ENCODE measurements at places on chromosomes 3 and 15.
A peak's percentile ranks its signal among the peaks of the same experiment; 100 is the strongest.

GRCh38 chr3:41129731-41130130 is 69.6 kb upstream of the CTNNB1 start:
- no peak for DNase-seq

DNA sequence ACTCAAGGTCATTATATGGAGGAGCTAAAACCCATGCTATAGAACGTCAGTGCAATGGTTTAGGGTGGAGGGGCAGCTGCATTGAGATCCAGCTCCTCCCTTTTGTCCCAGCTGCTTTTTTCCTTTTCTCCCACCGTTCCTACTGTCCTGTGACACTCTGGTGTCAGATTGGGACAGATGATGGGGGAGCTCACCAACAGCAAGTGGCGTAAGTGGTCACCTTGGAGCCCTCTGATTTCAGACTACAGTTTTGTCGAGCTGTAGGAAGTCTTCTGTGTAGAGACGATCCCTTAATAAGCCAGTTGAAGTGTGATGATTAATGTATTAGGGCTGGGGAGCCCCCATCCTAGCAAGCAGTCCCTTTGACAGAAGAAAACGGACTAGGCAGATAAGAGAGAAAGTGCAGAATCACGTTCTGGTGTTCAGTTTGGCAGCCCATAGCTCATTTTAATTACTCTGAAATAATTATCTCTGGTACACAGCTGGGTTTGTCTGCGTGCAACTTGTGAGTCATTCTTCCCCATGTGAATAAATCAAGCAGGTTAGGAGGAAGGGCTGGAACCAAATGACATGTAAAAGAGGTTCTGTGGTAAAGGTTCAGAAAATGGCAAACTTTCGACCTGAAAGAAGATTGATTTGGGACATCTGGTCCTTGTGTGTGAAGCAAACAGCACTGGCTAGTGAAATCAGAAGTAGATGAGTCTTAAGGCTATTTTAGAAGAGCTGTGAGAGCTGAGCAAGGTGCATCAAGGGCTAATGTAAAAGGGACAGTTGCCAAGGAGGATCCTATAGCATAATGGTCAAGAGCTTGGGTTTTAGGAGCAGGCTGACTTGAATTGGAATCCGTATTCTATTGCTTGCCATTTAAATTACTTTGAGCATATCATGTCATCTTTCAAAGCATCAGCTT is 241.4 kb downstream of the EDEM1 start:
- no peak for DNase-seq

DNA sequence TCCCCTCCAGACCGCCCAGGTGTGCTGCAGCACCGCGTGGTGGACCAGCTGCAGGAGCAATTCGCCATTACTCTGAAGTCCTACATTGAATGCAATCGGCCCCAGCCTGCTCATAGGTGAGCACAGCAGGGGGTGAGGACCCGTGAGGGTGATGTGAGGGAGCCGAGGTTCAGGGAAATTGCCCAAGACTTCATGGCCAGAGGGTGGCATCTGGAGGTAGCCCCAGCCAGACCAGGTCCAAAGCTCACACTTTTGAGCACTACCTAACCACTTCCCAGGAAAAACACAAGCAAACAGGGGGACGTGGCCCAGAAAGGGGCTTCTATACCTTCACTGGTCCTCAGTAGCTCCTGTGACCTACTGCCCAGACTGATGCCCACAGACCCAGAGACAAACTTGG is 33.8 kb downstream of the NR1I2 start:
- DNase-seq, result no peak

GRCh38 chr3:170483485-170484262 is 65.0 kb downstream of the CLDN11 start:
- DNase-seq, result no peak

DNA sequence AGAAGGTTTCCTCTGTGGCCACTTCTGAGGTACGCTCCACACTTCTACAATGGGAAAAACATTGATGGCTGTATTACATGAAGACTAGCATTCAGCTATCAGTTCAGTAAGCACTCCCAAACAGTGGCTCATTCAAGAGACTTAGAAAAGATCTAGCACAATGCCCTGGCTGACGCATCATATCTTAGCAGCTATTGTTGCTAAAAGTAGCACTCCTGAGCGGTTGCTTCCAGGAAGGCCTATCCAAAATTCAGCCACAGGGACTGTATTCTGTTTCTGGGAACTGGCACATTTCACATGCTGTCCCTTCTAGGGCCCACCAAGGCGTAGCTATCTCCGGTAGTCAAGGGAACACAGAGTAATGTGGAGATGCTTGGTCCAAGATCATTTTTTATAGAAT is 21.2 kb upstream of the SPRED1 start:
- no peak for DNase-seq

DNA sequence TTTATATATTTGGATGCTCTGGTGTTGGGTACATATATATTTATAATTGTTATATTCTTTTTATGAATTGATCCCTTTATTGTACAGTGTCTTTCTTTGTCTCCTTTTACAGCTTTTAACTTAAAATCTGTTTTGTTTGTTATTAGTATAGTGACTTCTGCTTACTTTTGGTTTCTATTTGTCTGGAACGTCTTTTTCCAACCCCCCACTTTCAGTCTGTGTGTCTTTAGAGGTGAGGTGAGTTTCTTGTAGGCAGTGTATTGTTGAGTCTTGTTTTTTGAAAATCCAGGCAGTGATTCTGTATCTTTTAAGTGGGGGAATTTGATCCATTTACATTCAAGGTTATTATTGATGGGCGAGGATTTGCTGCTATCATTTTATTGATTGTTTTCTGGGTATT is 62.0 kb downstream of the AP4E1 start:
- no peak for DNase-seq

GRCh38 chr15:29670998-29671981 is 151.0 kb downstream of the TJP1 start:
- no peak for DNase-seq

GRCh38 chr3:32557640-32558352 is 12.9 kb downstream of the DYNC1LI1 start:
- no peak for DNase-seq

GRCh38 chr3:170768334-170768801 is 101.6 kb downstream of the RPL22L1 start:
- DNase-seq, result no peak

DNA sequence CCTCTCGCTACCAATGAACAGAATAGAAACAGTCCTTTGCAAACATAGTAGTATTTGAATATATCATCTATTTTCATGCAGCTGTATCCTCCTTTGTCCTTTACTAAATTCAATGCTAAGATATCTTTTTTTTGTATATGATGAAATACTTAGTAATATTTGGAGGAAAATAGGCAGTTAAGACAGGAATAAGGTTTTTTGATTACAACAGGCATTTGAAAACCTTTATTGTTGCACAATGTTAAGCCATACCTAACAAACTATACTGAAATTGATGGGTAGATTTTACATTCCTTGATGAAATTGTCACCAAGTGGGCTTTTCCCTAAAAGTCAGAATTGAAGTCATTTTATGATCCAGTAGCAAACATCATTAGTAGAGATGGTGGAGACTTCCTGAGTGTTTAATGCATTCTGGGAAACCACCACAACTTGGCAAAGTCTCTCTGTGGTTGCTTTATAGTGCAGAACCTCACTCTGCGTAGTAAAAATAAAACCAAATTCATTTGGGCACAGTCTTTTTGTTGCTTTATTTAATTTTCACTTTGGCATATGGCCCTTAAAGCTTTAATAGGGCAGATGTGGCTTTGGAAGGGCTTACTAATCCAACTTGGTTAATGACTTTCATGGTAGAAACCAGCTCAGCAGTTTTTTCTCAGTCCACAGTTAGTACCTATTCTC is 216.0 kb downstream of the DIPK2A start:
- DNase-seq, result no peak

DNA sequence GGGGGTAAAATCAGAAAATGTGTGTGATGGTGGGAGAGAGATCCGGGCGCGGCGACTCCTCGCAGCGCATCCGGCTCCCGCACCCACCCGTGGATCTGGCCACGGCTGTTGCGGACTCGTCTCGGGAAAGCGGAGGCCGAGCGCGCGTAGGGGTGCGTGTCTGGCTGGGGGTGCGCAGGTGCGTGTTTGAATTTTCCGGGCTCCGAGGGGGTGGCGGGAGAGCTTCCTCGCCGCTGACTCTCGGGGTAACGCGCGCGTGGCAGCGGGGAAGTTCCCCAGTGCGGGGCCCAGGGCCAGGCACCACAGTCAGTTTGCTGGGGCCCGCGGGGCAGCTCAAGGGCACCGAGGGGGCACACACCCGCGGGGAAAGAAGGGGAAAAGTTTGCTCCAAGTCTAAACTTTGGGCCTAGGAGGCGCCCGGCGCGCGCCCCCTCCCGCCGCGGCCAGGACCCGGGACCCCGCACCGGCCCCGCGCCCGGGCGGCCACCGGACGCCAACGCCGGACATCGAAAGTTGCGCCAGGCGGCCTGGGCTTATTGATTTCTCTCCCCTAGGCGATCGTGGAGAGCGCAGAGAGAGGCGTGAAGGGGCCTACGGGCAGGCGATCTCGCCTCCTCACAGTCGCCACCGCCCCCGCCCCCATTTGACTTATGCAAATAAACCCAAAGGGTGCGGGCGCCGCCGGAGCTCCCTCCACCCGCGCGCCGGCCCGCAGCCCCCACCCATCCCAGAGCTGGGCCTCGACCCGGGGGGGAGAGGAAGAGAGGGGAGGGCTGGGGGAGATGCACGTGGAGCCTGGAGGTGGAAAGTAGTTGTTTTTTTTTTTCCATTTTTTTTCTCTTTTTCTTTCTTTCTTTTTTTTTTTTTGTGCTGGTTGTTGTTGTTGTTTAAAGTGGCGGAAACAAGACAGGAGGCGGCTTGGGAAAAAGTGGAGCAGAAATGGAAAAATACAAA is 639 bp downstream of the FOXP1 start:
- peak; percentile 35 for DNase-seq

DNA sequence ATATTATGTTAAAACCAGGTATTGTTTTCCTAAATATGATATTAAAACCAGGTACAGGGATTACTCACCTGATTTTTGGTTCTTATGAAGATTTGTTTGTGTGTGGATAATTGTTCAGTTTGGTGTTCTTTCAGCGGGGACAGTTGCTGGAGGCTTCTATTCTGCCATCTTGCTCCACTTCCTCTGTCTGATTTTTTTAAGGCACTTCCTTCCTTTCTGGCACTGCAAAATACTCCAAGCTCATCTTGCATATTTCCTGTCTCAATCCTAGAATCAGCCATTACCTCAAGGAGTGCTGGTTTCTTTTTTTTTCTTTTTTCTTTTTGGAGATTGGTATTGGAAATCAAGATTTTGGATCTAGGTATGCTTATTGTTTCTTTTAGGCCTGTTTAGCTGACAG is 229.9 kb downstream of the SV2B start:
- DNase-seq, result no peak

DNA sequence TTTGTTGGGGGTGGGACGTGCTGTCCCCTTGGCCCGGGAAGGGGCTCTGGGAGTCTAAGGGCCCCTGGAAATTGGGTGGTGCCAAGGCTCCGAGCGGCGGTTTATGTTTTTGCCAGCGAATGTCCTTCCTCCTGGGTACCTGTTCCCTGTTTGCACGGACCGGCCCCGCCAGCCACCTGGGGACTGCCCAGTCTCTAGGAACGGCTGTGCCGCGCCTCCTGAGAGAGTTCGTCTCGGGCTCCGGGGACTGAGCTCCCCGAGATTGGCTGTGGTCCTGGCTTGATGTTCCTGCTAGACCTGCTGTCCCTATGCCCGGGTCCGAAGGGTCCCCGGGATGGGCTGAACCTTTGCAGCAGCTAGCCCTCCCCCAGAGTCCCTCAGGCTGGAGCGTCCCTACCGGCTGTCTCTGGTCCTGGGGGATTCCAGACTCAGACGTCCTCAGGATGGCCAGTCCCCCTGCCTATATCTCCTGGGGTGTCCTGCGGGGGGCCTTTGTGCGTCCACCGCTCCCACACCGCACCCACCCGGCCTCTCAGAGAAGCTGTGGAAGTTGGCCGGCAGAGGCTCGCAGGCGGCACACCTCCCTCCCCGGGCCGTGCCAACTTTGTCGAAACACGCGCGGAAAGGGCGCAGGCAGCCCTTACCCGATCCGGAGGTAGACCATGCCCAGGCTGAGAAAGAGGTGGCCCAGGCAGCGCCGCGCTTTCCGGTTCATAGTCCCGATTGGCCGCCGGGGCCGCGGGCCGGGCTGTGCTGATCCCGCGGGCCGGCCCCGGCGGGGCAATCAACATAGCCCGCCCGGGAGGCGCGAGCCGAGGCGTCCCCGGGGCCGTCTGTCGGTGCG is 547 bp downstream of the WNT7A start:
- no peak for DNase-seq

DNA sequence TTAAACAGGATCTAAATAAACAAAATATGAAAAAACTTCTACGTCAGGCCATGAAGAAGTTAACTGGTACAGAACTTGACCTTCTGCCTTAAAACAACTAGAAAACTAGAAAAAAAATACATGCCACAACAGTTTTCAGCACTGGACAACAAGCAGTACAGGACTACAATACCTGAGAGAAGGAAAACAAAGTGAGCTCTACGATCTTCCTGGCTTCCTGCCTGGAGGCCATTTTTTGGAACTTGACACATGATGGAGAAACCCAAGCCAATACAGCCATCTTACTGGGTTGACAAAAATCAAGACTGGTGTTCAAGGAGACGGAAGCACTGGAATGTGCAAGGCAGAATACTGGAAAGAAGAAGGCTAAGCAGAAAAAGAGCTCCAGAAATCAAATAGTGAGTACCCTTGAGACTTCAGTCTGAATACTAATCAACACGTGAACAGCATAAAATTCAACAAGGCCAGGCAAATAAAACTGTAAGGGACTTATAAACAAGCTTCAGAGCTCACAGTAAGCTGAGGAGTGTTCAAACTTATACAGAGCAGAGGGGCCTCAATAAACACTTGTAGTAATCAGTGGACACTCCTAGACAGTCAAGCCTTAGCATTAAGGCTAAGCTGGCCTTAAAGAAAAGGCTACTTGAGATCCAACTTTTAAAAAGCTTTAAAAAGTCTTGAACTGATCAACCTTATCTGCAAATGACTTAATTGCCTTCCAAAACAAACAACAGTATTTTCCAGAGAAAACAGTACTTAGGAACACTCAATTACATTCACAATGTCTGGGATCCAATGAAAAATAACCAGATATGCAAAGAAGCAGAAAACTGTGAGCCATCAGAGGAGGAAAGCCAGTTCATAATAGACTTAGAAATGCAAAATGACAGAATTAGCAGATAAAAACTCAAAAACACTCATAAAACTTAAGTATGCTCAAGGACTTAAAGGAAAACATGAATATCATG is 63.2 kb downstream of the DLG1 start:
- DNase-seq, result no peak

DNA sequence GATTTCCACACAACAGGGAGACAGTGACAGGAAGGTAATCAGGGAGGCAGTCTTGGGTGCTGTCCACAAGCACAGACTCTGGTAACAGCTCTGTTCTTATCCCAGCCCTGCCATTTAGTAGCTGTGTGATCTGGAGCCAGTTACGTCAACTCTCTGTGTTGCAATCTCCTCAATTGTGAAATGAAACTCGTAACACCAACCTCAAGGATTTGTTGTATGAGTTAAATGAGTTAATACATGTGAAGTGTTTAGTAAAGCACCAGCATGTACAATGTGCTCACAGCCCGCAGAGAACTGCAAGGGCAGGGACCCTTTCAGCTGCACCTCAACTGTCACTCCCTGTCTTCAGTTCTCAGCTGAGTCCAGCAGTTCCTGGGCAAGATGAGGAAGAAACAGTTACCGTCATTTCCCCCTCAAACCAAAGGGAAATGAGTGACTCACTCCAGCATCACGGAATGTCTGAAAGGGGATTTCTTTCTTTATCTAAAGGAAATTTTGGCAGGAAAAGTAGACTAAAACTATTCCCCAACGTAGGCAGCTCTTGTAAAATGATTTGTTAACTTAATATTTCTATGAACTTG is 39.9 kb upstream of the MB21D2 start:
- no peak for DNase-seq

GRCh38 chr3:53219895-53220483 is 35.8 kb downstream of the TKT start:
- DNase-seq, result peak; percentile 64
